Gastroesophageal sphincter (tissue), 4 donors: ENCODE measurements at places on chromosomes 1 and 21.

DNA sequence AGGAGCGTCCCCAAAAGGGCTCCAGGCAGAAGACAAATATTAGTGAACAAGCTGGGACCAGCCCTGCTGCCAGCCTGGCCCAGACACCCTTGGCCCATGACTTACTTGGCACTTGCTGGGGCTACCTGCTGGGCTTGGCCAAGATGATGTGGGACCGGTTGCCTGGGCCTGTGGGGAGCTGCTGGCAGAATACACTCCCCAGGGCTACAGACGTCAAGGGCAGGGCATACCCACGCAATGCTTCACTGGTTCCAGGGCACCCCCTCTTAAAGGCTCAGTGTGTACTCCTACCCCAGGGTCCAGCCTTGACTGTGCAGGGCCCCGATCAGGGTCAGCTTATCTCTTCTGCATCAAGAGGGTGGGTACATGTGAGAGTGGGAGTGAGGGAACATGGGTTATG, 106.5 kb upstream of the SLC2A1 start:
- ATAC-seq = no peak
- H3K4me3 ChIP-seq = no peak overlapping the region
- H3K36me3 ChIP-seq = no peaks in the 10 kb centered on the region

GRCh38 chr1:13512472-13512871, 1.3 kb downstream of the LRRC38 start:
- H3K36me3 ChIP-seq = no peaks in the 10 kb centered on the region
- H3K27ac ChIP-seq = no peak overlapping the region
- no peak for ATAC-seq
- H3K4me1 ChIP-seq = no peaks in the 10 kb centered on the region
- H3K27me3 ChIP-seq = peaks cover 88% of the 10 kb centered on the region
- no peak overlapping the region for H3K4me3 ChIP-seq

- H3K27me3 ChIP-seq = no peaks in the 10 kb centered on the region
- H3K4me1 ChIP-seq = no peaks in the 10 kb centered on the region
- no peak for ATAC-seq
- no peaks in the 10 kb centered on the region for H3K36me3 ChIP-seq
- H3K4me3 ChIP-seq = no peak overlapping the region
- H3K27ac ChIP-seq = no peak overlapping the region
Measured at GRCh38 chr1:59788825-59789224, 25.9 kb upstream of the HOOK1 start.

- no peaks in the 10 kb centered on the region for H3K36me3 ChIP-seq
- H3K27ac ChIP-seq = peak overlapping the region; percentile 24
- ATAC-seq = peak; percentile 81
Measured at GRCh38 chr1:30522031-30523004, 201.1 kb downstream of the MATN1 start.

- no peaks in the 10 kb centered on the region for H3K4me1 ChIP-seq
- H3K4me3 ChIP-seq = no peak overlapping the region
- ATAC-seq = no peak
- H3K36me3 ChIP-seq = no peaks in the 10 kb centered on the region
- peaks cover 51% of the 10 kb centered on the region for H3K27me3 ChIP-seq
- H3K27ac ChIP-seq = no peak overlapping the region
Measured at GRCh38 chr1:11365744-11366387, 92.9 kb downstream of the UBIAD1 start.

DNA sequence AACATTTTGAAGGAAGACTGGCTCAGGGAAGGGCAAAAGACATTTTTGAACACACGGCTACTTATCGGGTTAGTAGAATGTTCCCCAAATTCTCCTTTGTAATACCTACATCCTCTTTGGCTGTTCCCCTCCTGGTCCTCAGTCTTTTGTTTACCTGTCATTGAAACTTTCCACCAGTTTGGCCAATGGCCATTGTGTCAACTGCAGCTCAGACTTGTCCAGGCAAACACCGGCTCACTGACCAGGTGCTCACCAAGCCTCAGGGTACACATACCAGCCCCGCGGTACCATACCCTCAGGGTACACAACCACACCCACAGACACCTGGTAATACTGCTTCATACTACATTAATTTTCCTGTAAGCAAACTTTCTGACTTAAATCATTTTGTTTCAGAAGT, 84.8 kb upstream of the ZNF648 start:
- peak overlapping the region; percentile 95 for H3K27ac ChIP-seq
- H3K4me3 ChIP-seq = no peak overlapping the region
- peaks cover 30% of the 10 kb centered on the region for H3K4me1 ChIP-seq
- no peaks in the 10 kb centered on the region for H3K36me3 ChIP-seq

- H3K27me3 ChIP-seq = no peaks in the 10 kb centered on the region
- H3K4me3 ChIP-seq = no peak overlapping the region
Measured at GRCh38 chr1:43871181-43871910, 62.3 kb upstream of the ARTN start.

GRCh38 chr1:152479792-152480595, 30.6 kb upstream of the LCE5A start:
- H3K27ac ChIP-seq = no peak overlapping the region
- no peaks in the 10 kb centered on the region for H3K4me1 ChIP-seq
- H3K36me3 ChIP-seq = no peaks in the 10 kb centered on the region
- no peak for ATAC-seq
- no peaks in the 10 kb centered on the region for H3K27me3 ChIP-seq
- H3K4me3 ChIP-seq = no peak overlapping the region

- no peaks in the 10 kb centered on the region for H3K36me3 ChIP-seq
- H3K27ac ChIP-seq = no peak overlapping the region
- no peak for ATAC-seq
- H3K4me3 ChIP-seq = no peak overlapping the region
- no peaks in the 10 kb centered on the region for H3K4me1 ChIP-seq
Measured at GRCh38 chr1:47469390-47469759, 31.5 kb downstream of the FOXD2 start.

GRCh38 chr1:156749419-156750118, 1.9 kb downstream of the HDGF start:
- H3K27me3 ChIP-seq = no peaks in the 10 kb centered on the region
- H3K4me1 ChIP-seq = peaks cover 3% of the 10 kb centered on the region
- peak overlapping the region; percentile 98 for H3K4me3 ChIP-seq
- peak overlapping the region; percentile 92 for H3K27ac ChIP-seq
